ENCODE measurements at places on chromosomes 11 and 22. TPM values are rescaled to one million over a fixed set of nuclear protein-coding genes. Genes with fewer than 3 reads are reported as not detected.

SCGB2A2 gene
- total RNA-seq = not detected

NAALAD2 gene
- 0.61 TPM for total RNA-seq

SLC22A8 gene
- not detected for total RNA-seq

TTC36 gene
- total RNA-seq = 0.35 TPM

HIRA gene
- 41.5 TPM for total RNA-seq

MAP6 gene
- 2.6 TPM for total RNA-seq

COA4 gene
- 111 TPM for total RNA-seq

IFITM10 gene
- 1.1 TPM for total RNA-seq

MUC2 gene
- 1,230 TPM for total RNA-seq

SERPING1 gene
- 18.7 TPM for total RNA-seq

DNA sequence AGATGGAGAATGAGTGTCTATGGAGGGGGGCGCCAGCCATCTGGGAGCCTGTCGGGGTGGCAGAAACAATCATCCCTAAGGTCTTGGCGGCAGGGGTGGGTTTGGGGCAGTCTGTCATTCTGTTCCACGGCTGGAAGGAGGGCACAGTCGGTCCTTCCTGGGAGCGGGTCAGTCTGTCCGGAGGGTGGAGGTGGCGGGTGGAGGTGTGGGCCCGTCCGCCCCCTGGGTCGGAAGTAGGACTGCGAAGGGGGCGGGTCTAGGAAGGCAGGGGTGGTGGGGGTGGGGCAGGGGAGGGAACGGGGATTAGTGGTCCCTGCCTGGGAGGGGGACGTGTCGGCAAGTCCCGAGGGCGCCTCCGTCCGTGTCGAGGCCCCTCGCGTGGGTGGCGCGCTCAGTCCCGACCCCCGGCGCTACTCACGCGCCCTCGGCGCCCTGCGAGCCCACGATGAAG lies 461 bp downstream of the TBC1D10A start:
- peaks cover 7% of the 10 kb centered on the region for H3K4me1 ChIP-seq
- peak overlapping the region; percentile 87 for H3K27ac ChIP-seq
- no peaks in the 10 kb centered on the region for H3K27me3 ChIP-seq
- H3K36me3 ChIP-seq = no peaks in the 10 kb centered on the region
- DNase-seq = peak; percentile 58

GRCh38 chr22:50320116-50320515 lies 6.7 kb downstream of the DENND6B start:
- H3K4me1 ChIP-seq = peaks cover under 1% of the 10 kb centered on the region
- H3K27me3 ChIP-seq = no peaks in the 10 kb centered on the region
- no peaks in the 10 kb centered on the region for H3K36me3 ChIP-seq
- H3K27ac ChIP-seq = no peak overlapping the region

DNA sequence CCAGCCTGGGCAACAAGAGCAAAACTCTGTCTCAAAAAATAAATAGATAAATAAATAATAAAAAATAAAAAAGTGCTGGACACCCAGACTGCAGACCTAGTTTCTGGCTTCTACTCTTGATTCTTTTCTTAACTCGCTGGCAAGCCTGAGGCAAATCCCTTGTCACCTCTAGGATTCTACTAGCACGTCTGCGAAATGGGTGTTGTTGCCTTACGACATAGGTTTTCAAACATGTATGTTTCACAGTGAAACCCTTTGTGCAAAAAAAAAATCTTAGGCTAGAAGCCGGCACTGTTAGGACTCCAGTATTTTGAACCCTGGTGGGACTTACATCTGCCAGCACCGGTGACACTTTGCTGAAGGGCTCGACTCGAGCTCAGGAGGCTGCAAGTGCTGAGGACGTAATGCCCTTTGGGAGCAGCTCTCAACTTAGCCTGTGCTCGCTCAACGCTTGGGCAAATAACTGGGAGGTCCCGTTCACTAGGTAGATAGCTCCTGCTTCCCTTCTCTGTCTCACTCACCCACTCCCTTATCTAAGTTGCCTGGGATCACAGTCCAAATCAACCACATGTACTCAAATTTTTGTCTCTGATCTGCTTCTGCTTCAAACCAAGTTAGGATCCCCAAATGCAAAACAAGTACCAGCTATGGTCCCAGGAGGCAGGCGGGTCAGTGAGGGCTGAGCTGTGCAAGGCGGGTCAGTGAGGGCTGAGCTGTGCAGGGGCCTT lies 34.7 kb upstream of the MYH9 start:
- no peak overlapping the region for H3K27ac ChIP-seq
- H3K36me3 ChIP-seq = no peaks in the 10 kb centered on the region
- H3K27me3 ChIP-seq = no peaks in the 10 kb centered on the region
- H3K4me3 ChIP-seq = no peak overlapping the region
- DNase-seq = no peak

- peaks cover 35% of the 10 kb centered on the region for H3K4me1 ChIP-seq
- H3K36me3 ChIP-seq = no peaks in the 10 kb centered on the region
- no peak for DNase-seq
These were observed 2.6 kb downstream of the MARK2 start for GRCh38 chr11:63841554-63841953.

DNA sequence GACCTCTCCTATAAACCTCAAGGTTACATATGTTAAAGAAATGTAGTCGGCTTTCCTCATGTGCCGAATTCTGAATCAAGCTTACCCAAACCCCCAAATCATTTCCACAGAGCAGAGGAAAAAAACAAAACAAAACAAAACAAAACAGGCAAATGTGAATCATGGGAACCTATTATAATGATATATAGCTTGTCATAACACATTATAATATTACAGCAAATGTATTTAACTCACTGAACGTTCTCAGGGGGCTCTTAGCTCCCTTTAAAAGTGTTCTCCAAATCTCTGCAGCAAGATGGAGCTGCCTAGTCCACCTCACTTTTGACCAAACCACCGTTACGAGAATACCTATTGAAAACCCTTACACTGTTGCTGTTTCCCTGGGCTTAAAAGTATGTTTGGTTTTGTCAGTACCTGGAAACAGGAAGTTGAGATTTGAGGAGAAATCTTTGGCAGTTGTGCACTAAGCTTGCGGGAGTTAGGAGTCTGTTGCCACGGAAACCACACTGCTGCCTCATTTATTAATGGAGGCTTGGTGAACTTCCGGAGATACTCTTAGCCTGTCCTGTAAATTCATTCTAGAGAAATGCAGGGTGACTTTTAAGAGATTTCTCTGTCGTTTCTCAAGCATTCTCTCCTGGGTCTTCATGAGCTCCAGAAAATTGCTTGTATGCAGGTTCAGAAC lies 167.0 kb upstream of the RASSF10 start:
- no peak for DNase-seq
- peaks cover 17% of the 10 kb centered on the region for H3K4me1 ChIP-seq

GRCh38 chr11:36412781-36413383 lies 97.2 kb downstream of the TRAF6 start:
- no peak overlapping the region for H3K4me3 ChIP-seq
- peaks cover 11% of the 10 kb centered on the region for H3K36me3 ChIP-seq
- no peaks in the 10 kb centered on the region for H3K4me1 ChIP-seq
- no peak overlapping the region for H3K27ac ChIP-seq

- no peaks in the 10 kb centered on the region for H3K27me3 ChIP-seq
- no peaks in the 10 kb centered on the region for H3K4me1 ChIP-seq
- H3K4me3 ChIP-seq = no peak overlapping the region
- no peak for DNase-seq
- no peak overlapping the region for H3K27ac ChIP-seq
These were observed 740.8 kb downstream of the DLG2 start for GRCh38 chr11:84886344-84886743.

- no peak for DNase-seq
- H3K27ac ChIP-seq = no peak overlapping the region
- H3K4me3 ChIP-seq = no peak overlapping the region
These were observed 91.6 kb upstream of the B3GAT1 start for GRCh38 chr11:134503596-134503995.

- no peak for DNase-seq
- no peaks in the 10 kb centered on the region for H3K36me3 ChIP-seq
- H3K4me1 ChIP-seq = peaks cover 16% of the 10 kb centered on the region
- H3K27me3 ChIP-seq = no peaks in the 10 kb centered on the region
These were observed 19.0 kb downstream of the MAFF start for GRCh38 chr22:38220653-38221386.

- H3K27ac ChIP-seq = no peak overlapping the region
- H3K4me1 ChIP-seq = no peaks in the 10 kb centered on the region
- no peak overlapping the region for H3K4me3 ChIP-seq
- H3K36me3 ChIP-seq = no peaks in the 10 kb centered on the region
These were observed 33.0 kb downstream of the YWHAH start for GRCh38 chr22:31977141-31977841.

DNA sequence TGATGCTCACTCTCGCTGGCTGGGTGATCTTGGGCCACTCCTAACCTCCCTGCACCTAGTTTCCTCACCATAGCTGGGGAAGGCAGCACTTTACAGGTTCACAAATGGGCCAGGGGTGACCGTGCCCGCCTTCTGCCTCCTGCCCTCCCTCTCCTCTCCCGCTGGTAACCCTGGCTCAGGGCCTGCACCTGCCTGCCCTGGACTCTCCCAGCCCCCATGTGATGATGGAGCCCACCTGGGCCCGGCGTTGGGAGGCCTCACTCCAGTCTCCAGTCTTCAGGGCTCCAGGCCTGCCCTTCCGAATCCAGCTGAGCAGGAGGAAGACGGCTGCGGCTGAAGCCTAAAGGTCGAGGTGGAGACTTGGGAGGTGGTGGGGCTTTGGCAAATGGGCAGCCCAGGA lies 152.9 kb downstream of the CACNA1I start:
- no peak overlapping the region for H3K27ac ChIP-seq
- H3K4me1 ChIP-seq = no peaks in the 10 kb centered on the region
- no peak overlapping the region for H3K4me3 ChIP-seq
- H3K36me3 ChIP-seq = no peaks in the 10 kb centered on the region
- no peak for DNase-seq
- H3K27me3 ChIP-seq = no peaks in the 10 kb centered on the region

- peak; percentile 76 for DNase-seq
- H3K36me3 ChIP-seq = no peaks in the 10 kb centered on the region
- H3K27me3 ChIP-seq = no peaks in the 10 kb centered on the region
- no peaks in the 10 kb centered on the region for H3K4me1 ChIP-seq
These were observed at the start of gene ARHGAP42 for GRCh38 chr11:100687054-100687629. ARHGAP42 (plus strand) TSS chr11:100687288; CDS start chr11:100687679, 391 bp downstream.

GRCh38 chr11:114058026-114058706 lies 1.3 kb upstream of the ZBTB16 start:
- H3K27ac ChIP-seq = no peak overlapping the region
- peaks cover 7% of the 10 kb centered on the region for H3K4me1 ChIP-seq
- DNase-seq = no peak
- H3K36me3 ChIP-seq = no peaks in the 10 kb centered on the region
- H3K4me3 ChIP-seq = peak overlapping the region; percentile 76

- H3K27ac ChIP-seq = no peak overlapping the region
- H3K4me3 ChIP-seq = no peak overlapping the region
- no peaks in the 10 kb centered on the region for H3K27me3 ChIP-seq
- no peaks in the 10 kb centered on the region for H3K36me3 ChIP-seq
- peaks cover 7% of the 10 kb centered on the region for H3K4me1 ChIP-seq
These were observed 9.3 kb downstream of the UPK3A start for GRCh38 chr22:45294030-45294429.

DNA sequence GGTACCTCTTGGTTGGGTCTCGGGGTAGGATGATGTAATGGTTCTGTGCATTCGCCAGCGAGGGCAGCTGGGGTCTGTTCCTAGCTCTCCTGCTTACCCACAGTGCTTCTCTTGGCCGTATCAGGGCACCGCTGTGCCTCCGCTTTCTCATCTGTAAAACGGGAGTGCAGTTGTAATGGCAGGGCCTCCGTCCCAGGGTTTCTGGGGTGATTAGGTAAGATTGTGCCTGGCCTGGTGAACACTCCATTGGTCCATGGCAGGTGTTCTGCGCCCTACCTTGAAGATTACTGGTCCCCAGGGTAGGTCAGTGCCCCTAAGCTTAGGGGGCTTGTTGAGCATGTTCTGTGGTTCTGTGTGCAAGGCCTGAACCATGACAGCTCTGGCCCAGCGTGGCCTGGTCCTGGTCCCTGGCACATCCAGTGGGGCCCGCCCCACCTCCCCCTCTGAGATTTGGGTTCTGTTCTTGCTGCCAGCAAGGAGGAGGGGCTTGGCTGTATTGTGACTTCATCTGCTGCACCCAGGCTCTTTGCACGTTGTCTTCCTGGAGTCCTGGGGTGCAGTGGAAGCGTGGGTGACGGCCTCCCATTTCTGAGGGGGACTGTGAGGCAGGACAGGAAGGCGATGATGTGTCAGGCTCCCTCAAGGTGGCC lies 4.9 kb downstream of the MYRF start:
- no peak for DNase-seq
- no peak overlapping the region for H3K4me3 ChIP-seq
- peaks cover 11% of the 10 kb centered on the region for H3K4me1 ChIP-seq

- no peaks in the 10 kb centered on the region for H3K36me3 ChIP-seq
- H3K27ac ChIP-seq = peak overlapping the region; percentile 87
- peak overlapping the region; percentile 61 for H3K4me3 ChIP-seq
These were observed 2.0 kb downstream of the OVOL1 start for GRCh38 chr11:65788821-65789220.

DNA sequence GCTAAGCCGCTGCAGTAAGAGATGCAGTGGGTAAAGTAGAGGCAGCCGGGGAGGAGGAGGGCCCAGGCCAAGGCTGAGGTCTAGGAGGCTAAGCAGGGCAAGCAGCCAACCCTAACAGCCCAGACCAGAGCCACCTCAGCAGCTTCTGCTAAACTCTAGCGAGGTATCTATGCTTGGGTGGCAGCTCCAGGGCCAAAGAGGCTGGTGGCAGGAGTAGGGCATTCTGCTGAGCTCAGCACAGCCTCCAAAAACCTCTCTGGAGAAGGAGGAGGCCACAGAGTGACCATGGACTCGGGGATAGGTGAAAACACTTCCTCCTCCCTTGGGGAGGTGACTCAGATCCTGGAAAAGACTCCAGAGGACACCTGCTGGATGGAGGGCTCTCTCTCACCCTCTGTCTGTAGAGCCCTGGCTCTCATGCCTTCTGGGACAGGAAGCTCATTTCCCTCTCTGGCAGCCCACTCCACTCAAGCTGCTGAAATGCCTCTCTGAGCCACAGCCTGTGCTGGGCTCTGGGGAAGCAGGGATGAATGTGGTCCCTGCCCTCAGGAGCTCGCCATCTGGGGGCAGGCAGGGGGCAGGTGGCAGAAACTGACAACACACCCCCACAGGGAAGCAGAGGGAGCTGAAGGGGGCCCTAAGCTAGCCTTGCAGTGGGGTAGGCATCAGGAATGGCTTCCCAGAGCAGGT lies 16.5 kb upstream of the TPBGL start:
- H3K4me1 ChIP-seq = no peaks in the 10 kb centered on the region
- DNase-seq = no peak
- no peaks in the 10 kb centered on the region for H3K36me3 ChIP-seq
- H3K27ac ChIP-seq = no peak overlapping the region
- no peak overlapping the region for H3K4me3 ChIP-seq

DNA sequence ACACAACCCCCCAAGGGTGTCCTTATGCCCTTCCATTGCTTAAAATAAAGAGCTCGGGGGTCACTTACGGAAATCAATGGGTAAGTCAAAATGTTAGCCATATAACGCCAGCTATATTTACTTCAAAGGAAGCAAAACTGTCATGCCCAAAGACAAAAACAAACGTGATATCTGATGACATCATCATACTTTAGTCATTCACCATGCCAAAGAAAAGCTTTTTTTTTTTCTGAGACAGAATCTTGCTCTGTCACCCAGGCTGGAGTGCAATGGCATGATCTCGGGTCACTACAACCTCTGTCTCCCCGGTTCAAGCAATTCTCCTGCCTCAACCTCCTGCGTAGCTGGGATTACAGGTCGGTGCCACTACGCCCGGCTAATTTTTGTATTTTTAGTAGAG lies 47.7 kb upstream of the SC5D start:
- no peaks in the 10 kb centered on the region for H3K36me3 ChIP-seq
- H3K4me3 ChIP-seq = no peak overlapping the region
- H3K27me3 ChIP-seq = no peaks in the 10 kb centered on the region
- no peak for DNase-seq
- no peak overlapping the region for H3K27ac ChIP-seq

GRCh38 chr11:34305193-34305592 lies 52.6 kb downstream of the ABTB2 start:
- H3K27me3 ChIP-seq = no peaks in the 10 kb centered on the region
- H3K36me3 ChIP-seq = no peaks in the 10 kb centered on the region
- no peak for DNase-seq
- no peak overlapping the region for H3K27ac ChIP-seq

All from colonic mucosa (tissue), 4 donors.